ENCODE measurements at places on chromosomes 12 and 14. TPM values are rescaled to one million over a fixed set of nuclear protein-coding genes. Genes with fewer than 3 reads are reported as not detected.

ITPR2 gene
- 4.7 TPM for polyA plus RNA-seq

ART4 gene
- polyA plus RNA-seq = 0.38 TPM

PYGL gene
- polyA plus RNA-seq = 38.0 TPM

ZDHHC22 gene
- polyA plus RNA-seq = 0.69 TPM

TMTC1 gene
- 33.9 TPM for polyA plus RNA-seq

TSHR gene
- polyA plus RNA-seq = 2.3 TPM

FLRT2 gene
- polyA plus RNA-seq = 131 TPM

WNT1 gene
- polyA plus RNA-seq = not detected

MYO1H gene
- polyA plus RNA-seq = not detected

C12orf50 gene
- polyA plus RNA-seq = 0.19 TPM

PLEKHG7 gene
- 0.53 TPM for polyA plus RNA-seq

SMCO2 gene
- not detected for polyA plus RNA-seq

TMEM179 gene
- 0.69 TPM for polyA plus RNA-seq

ADGRD1 gene
- polyA plus RNA-seq = 8.5 TPM

OAS3 gene
- 4.0 TPM for polyA plus RNA-seq

NEUROD4 gene
- not detected for polyA plus RNA-seq

TDG gene
- 36.1 TPM for polyA plus RNA-seq

IL22 gene
- polyA plus RNA-seq = not detected

SERPINA9 gene
- polyA plus RNA-seq = not detected

ANO2 gene
- 5.0 TPM for polyA plus RNA-seq

ZNF839 gene
- 8.4 TPM for polyA plus RNA-seq

CEBPE gene
- not detected for polyA plus RNA-seq

SLC10A1 gene
- polyA plus RNA-seq = 0.09 TPM

BICDL1 gene
- 3.7 TPM for polyA plus RNA-seq

DLGAP5 gene
- polyA plus RNA-seq = 12.9 TPM

CNTN1 gene
- 14.3 TPM for polyA plus RNA-seq

IFT81 gene
- not detected for polyA plus RNA-seq

CCDC92 gene
- 23.8 TPM for polyA plus RNA-seq

P3H3 gene
- polyA plus RNA-seq = not detected

ADAMTS20 gene
- 0.12 TPM for polyA plus RNA-seq

DPF3 gene
- polyA plus RNA-seq = 1.7 TPM

PZP gene
- polyA plus RNA-seq = 0.45 TPM

RASSF9 gene
- not detected for polyA plus RNA-seq

OTUB2 gene
- polyA plus RNA-seq = 0.87 TPM

DEGS2 gene
- polyA plus RNA-seq = 4.8 TPM

KCTD10 gene
- polyA plus RNA-seq = 31.7 TPM

SRSF9 gene
- polyA plus RNA-seq = 99.7 TPM

PTCSC3 gene
- not detected for polyA plus RNA-seq

IAPP gene
- polyA plus RNA-seq = not detected

C3AR1 gene
- polyA plus RNA-seq = 5.3 TPM

CD4 gene
- 6.0 TPM for polyA plus RNA-seq

ENDOU gene
- 0.39 TPM for polyA plus RNA-seq

MIP gene
- not detected for polyA plus RNA-seq

HOXC9 gene
- polyA plus RNA-seq = not detected

DHRS2 gene
- polyA plus RNA-seq = 0.46 TPM

NFE2 gene
- polyA plus RNA-seq = 2.9 TPM

CDK4 gene
- 176 TPM for polyA plus RNA-seq
